ENCODE measurements at places on chromosomes 3 and 15. TPM values are rescaled to one million over a fixed set of nuclear protein-coding genes. Genes with fewer than 3 reads are reported as not detected.

The SI gene
- total RNA-seq, result under 0.01 TPM

- no peak for DNase-seq
Observed at GRCh38 chr3:127714125-127714571, 41.4 kb downstream of the ABTB1 start.

DNA sequence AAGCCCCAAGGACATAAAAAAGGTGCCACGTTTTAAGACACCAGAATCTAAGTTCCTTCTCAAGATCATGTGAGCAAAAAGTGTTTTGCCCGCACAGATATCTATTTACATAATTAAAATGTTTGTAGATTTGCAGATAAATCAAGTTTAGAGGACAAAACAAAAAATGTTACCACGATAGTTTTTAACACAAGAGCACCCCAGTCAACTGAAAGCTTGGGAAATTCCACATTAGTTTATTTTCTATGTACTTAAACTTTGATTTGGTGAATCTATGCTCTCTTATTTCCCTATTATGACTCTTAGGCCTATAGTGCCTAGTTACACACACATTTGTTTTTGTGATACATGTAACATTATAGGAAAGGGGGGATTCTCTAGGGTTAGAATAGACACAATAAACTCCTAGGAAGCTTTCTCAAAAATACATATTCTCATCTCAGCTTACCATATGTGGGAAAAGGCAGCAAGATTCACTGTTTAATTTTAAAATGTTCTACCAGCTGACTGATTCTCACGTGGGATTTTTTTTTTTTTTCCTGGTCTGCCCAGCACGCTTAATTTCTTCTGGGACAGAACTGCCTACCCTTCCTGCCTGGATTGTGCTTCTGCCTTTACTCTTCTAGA lies 8.4 kb upstream of the LEKR1 start:
- no peak for DNase-seq

The PODXL2 gene
- 3.1 TPM for total RNA-seq

DNA sequence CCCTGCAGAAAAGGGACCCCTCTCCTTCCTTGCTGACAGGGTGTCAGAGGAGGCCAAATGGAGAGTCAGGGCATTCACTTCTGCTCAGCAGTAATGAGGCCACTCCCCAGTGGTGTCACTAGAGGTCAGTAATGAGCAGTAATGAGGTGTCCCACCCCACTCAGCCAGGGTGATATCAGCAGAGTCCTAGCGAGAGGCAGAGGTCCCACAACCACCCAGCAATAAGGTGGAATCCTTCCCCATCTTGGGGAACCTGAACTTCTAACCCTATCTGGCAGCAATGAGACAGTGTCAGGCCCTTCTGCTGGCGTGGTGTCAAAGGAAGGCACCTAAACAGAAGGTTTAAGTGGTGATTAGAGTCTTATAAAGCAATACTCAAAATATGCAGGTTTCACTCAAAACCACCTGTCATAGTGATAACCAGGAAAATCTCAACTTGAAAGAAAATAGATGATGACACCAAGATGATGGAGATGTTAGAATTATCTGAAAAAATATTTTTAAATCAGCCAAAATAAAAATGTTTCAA lies 12.9 kb downstream of the OCA2 start:
- no peak for DNase-seq

GRCh38 chr3:122800031-122800430 lies 5.2 kb downstream of the SLC49A4 start:
- no peak for DNase-seq

DNA sequence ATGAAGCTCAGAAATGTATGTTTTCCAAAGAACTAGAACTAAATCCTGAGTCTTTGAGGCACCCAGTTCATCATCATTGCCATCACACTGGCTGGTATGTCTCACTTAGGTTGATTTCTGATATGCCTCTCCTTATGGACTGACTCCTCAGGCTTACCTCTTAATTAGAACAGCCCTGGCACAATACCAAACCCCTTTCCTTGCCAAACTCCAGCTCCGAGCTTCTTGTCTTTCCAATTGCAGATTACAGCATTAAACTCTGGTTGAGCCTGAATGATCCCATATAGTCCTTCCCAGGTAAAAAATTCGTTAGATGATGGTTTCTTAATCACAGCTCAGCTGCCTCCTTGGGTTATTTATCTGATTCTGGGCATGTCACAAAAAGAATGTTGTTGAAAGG lies 66.3 kb downstream of the RTP4 start:
- DNase-seq, result no peak

DNA sequence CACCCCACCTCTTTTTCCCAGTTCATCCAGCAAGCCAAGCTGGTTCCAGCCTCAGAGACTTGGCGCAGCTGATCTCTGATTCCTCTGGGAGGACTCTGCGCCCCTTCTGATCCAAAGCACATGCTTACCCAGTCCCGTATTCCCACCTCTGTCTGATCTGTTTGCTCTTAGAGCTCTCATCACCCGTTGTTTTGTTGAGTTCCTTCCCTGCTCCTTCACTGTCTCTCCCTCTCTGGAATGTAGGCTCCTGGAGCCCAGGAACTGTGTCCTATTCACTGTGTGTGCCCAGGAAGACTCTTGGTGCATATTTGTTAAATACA lies 1.3 kb upstream of the ZXDC start:
- no peak for DNase-seq

GRCh38 chr3:75176937-75177336 lies 487.2 kb upstream of the FRG2C start:
- no peak for DNase-seq

The COX17 gene
- total RNA-seq, result 76.4 TPM

The ZBED2 gene
- not detected for total RNA-seq

DNA sequence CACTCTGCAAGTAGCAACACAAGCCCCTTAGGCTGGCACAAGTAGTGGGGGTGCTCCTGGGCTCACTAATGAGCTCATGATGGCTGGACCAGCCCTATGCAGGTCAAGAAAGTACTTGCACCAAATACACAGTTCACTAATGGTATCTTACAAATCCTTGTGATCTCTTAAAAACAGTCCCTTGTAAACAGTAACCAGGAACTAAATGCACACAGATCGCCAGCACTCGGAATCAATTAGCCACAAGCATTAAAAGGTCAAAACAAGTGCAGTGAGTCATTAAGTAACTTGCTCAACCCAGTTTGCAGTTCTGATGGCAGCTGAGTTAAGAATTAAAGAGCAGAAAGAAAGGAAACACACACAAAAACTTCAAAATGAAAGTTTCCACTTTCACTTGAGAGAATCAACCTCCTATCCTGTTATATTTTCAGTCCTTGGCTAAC lies 43.2 kb downstream of the ARHGEF3 start:
- DNase-seq, result no peak

The SCN11A gene
- 0.42 TPM for total RNA-seq

The CTDSPL gene
- 49.5 TPM for total RNA-seq

GRCh38 chr3:66401157-66401550 lies 99.7 kb downstream of the LRIG1 start:
- no peak for DNase-seq

GRCh38 chr3:22960105-22960984 lies 242.8 kb upstream of the UBE2E2 start:
- DNase-seq, result no peak

The NDN gene
- total RNA-seq, result 40.7 TPM

The TOP2B gene
- 87.1 TPM for total RNA-seq

The CADM2 gene
- total RNA-seq, result 16.2 TPM

- no peak for DNase-seq
Observed at GRCh38 chr3:115204475-115204874, 57.4 kb upstream of the ZBTB20 start.

- DNase-seq, result peak; percentile 42
Observed at GRCh38 chr3:159654183-159655134, 334.2 kb upstream of the IL12A start.

DNA sequence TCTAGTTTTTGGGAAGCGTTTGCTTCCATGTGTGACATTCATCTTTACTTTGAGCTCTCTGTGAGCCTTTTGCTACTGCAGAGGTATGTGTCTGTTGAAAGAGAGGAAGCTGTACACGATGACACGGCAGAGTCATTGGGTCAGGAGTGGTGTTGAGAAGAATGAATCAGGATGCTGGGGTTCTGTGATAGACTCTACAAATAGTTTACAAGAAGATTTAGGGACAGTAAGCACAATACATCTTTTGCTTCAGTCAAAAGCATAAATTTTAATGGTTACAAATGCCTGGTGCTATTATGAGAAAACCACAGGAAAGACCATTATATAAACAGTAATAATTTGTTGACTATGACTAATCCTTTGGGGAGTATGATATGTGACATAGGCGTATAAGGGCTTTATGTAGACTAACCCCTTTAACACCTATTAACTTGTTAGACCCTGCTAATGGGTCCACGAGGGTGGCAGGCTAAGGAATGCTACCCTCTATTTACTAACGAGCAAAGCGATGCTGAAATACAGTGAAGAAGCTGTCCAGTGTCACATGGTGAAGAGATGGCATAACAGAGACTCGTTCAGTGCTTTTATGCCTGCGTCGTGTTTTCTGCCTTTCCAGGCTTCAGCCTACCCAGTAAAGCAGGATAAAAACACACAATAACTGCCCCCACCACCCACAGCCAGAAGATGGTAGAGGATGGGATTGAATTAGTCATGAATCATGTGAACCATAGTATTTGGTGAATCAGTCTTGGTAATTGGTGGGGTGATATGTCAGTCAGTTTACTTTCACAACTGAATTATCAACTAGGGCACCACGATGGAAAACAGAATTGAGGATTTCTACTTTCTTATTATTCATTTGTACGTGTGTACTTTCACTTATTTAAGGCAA lies 118.8 kb downstream of the LPP start:
- DNase-seq, result no peak

- peak; percentile 55 for DNase-seq
Observed at GRCh38 chr3:64399205-64399800, 174.0 kb upstream of the PRICKLE2 start.

The CLDN1 gene
- 1.2 TPM for total RNA-seq

The STX19 gene
- total RNA-seq, result not detected

GRCh38 chr15:59221511-59222505 lies 15.2 kb downstream of the LDHAL6B start:
- DNase-seq, result no peak

- no peak for DNase-seq
Observed at GRCh38 chr3:143514109-143514508, 334.2 kb downstream of the SLC9A9 start.

DNA sequence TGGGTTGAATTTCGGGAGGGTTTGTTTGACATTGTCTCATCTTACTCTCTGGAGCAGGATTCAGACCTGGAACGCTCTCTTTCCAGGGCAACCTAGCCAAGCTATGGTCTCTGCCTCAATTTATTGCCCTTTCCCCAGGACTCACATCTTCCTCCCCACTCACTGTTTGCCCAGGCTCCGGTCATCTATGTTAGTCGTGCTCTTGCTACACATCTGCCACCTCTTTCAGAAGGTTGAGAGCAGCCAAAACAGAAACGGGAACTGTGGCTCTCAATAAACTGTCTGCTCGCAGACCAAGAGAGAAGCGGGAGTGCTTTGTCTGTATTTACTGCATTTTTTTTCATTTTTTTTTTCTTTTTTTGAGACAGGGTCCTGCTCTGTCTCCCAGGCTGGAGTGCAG lies 81.6 kb downstream of the ST6GAL1 start:
- peak; percentile 75 for DNase-seq

DNA sequence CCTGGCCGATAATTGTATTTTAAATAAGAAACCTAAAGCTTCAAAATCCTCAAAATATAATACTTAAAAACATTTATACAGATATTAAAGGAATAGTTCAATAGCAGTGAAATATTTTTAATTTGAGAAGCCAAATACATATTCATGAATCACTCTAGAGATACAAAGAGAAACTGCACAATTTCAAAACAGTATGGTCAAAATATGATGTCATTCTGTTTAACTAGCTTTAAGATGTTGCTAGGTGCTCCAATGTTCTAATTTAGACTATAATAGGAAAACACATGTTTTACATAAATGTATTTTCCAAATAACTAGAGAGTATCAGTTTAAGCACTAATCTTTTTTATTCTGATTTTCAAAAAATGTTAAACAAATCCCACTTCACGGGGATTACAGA lies 10.3 kb upstream of the NRROS start:
- DNase-seq, result no peak

DNA sequence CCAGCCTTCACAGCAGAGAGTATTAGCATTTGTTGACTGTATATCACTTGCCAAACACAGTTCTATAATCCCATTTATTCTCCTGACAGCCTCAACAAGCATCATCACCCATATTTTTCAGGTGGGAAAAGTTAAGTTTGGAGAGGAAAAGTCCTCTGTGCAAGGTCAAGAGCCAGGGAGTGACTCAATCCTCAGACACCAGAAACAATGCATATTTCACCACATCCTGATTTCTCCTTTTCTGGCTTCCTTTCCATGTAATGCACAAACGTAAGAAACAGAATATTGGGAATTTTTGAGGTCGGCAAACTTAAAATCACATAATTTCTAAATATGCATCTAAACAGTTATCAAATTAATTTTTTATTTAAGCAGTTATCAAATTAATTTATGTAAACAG lies 116.0 kb upstream of the GADL1 start:
- no peak for DNase-seq

The TBC1D21 gene
- not detected for total RNA-seq

DNA sequence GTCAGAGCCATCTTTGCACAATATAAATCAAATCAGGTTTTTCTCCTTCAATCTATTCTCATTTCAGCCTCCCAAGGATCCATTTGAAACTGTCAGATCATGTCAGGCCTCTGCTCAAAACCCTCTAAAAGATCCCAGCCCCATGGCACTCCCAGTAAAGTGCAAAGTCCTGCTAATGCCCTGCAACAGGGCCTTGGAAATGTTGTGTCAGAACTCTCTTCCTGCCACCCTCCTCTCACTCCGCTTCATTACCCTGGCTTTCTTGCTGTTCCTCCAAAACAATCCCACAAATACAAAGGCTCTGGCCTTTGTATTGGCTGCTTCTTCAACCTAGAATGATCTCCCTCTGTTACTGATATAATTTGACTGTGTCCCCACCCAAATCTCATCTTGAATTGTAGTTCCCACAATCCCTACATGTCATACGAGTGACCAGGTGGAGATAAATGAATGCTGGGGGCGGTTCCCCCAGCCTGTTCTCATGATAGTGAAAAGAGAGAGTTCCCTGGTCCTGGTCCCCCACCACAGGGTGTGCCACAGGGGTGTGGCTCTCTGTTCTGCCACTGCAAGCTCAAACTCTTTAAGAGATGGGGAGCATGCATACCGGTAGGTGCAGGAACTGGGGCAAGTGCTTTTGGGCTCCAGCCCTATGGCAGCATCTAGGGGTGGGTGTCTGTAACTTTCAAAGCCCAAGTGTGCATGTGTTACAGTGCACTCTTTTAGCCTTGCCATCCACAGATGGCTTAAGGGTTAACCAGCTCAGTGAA lies 22.9 kb upstream of the TRA2B start:
- no peak for DNase-seq

- no peak for DNase-seq
Observed at GRCh38 chr3:33749546-33750210, 31.6 kb upstream of the CLASP2 start.

The KAT2B gene
- 58.5 TPM for total RNA-seq

All from esophagus muscularis mucosa (tissue), 4 donors.